LHCN-M2 (cell line): ENCODE measurements at places on chromosomes 5 and 9. TPM values are rescaled to one million over a fixed set of nuclear protein-coding genes. Genes with fewer than 3 reads are reported as not detected.

Gene SHISAL2B
- total RNA-seq, result not detected in 2 replicates

Gene FABP6
- total RNA-seq, result not detected in 2 replicates

GRCh38 chr5:66171349-66172344, 27.5 kb downstream of the SREK1 start:
- peak; percentile 63 for DNase-seq

GRCh38 chr9:111966861-111967291, 70.3 kb downstream of the UGCG start:
- DNase-seq, result peak; percentile 65

- DNase-seq, result peak; percentile 91
Measured at GRCh38 chr5:150034662-150035061, 34.1 kb downstream of the HMGXB3 start.

Gene PSMD5
- 26.9 and 29.0 TPM in 2 replicates for total RNA-seq

Gene PCDHA11
- total RNA-seq, result 0.11 TPM in 1 of 2 replicates, not detected in the other

- no peak for DNase-seq
Measured at GRCh38 chr5:51829230-51829629, 446.0 kb downstream of the ISL1 start.
